ENCODE measurements at places on chromosomes 6 and 20.

DNA sequence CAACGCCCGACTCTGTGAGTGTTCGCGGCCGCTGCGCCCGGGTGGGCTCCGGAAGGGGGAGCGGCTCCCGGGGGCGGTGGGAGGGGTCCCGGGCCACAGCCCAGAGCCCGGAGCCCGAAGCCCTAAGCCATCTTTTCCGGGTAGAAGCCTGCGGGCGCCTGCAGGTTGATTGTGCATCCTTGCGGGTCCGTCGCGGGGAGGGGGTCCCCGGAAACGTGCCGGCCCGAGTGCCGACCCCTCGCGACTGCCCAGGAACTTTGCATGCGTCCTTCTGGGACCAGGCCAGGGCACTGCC, 413 bp downstream of the PTPRA start:
- no peak for DNase-seq

DNA sequence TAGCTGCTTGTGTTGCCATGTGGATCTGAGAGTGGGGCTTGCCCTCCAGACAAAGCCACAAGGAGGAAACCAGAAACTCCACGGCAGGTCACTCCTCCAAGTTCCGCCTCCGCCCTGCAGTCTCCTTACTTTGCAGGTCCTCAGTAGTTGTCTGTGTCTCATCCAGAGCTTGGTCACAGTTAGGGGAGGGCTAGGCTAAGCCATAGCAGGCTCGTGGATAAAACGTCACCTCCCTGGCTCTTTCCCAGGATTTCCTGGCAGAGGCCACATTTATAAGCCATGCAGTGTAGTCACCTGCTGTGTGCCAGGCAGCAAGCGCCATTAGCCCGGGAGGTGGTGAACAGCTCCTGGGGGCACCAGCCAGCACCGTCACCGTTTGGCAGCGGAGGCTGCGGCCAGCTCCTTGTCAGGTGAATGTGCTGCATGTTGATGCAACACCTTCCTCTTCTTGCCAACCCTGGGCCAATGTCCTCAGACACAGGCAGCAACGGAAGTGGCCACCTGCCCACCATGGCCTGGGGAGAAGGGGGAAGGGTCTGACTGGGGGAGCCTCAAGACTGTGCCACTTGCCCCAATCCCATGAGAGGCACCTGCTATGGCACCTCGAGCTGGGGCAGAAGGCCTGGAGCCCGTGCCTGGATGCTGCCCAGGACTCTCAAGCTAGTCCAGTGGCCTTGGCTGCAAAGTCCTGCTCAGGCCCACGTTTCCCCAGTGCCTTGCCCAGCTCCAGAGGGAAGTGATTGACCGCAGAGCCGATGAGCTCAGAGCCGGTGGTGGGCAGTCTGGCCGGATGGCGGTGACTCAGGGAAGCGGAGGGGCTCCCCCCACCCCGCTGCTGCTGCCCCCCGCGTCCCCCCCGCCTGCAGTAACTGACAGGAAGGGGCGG, 39.0 kb upstream of the SLCO4A1 start:
- DNase-seq, result peak; percentile 97

DNA sequence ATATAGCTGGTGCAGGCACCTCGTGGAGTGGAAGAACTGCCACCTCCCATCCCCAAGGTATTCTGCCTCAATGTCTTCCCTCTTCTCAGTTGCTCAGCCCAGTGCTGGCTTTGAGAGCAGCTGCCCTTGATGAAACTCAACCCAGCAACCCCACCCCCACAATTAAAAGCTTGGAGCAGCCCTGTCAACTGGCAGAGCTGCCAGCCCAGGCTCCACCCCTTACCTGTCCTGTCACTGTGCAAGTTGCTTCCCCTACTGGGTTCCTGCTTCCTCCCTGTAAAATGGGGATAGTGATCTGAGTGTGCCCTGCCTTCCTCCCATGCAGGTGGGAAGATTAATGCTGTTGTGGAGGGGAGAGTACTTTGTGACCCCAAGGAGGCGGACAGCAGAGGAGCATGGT, 4.5 kb downstream of the TMEM63B start:
- no peak for DNase-seq

GRCh38 chr6:166737261-166737660, 110.2 kb upstream of the RPS6KA2 start:
- DNase-seq, result no peak

DNA sequence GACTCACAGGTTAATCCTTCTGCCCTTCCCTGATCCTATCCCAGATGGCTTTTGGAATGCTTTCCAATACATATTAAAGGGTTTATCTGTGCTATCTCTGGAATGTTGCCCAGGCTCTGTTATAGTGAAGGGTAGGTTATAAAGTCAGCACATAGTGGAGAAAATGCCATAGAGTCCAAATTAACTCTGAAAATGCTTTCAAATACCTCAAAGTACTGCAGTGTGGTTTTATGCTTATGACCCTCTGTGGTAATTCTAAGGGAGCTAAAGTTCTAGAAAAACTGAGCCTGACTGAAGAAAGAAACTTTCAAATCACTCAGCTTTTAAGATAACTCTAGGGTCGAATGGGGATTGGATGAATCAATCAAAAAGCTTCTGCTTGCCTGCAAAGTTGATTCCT, 159.8 kb downstream of the PLCB1 start:
- no peak for DNase-seq

GRCh38 chr6:99873084-99873483, 120.9 kb downstream of the MCHR2 start:
- DNase-seq, result no peak

DNA sequence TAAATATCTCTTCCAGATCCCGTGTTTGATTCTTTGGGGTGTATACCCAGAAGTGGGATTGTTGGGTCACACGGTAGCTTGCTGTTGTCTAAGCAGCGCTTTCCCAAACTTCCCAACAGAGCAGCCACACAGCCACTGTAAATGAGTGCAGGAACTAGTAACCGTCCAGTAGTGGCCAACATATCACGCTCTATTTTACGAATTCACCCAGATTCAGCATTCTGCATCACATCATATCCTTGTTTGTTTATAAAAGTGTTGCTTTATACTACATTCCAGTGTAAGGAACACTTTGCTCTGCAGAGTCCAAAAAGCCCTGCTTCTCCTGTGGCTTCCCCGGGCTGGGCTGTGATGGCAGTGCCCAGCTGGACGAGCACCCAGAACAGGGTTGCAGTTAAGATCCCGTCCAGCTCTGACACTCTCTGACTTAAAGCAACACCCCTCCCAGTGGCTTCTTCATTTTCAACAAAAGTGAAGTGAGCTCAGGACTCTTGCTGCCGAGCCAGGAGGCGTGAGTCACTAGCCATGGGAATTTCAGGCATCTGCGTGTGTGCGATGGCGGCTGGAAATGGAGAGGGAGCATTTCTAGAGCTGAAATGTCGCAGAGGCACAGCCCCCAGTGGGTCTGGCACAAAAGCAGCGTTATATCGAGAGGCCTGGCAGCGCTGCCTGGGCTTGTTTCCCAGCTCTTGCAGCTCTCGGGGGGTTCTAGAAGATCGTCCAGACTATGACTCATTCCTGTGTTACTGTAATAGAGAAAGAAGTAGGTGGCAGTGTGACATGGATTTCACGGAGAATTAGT, 216.3 kb upstream of the ECI2 start:
- DNase-seq, result peak; percentile 79

GRCh38 chr6:149750136-149750609, 632 bp downstream of the PCMT1 start:
- DNase-seq, result peak; percentile 56

DNA sequence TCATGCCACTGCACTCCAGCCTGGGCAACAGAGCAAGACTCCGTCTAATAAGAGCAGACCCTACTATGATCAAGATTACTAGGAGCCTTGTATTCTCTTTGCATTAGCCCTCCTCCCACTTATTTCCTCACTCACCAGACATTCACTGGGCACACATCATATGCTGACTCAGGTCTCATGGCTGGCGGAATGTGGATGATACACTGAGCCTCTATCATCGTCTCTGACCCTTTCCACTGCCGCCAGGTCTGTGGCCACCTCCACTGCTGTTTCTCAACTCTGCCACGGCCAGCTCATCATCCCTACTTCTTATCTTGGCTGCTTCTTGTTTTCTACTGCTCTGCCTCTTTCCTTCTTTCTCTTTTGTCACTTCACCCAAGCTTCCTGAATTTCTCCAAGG, 161.0 kb downstream of the BACH2 start:
- DNase-seq, result peak; percentile 54

DNA sequence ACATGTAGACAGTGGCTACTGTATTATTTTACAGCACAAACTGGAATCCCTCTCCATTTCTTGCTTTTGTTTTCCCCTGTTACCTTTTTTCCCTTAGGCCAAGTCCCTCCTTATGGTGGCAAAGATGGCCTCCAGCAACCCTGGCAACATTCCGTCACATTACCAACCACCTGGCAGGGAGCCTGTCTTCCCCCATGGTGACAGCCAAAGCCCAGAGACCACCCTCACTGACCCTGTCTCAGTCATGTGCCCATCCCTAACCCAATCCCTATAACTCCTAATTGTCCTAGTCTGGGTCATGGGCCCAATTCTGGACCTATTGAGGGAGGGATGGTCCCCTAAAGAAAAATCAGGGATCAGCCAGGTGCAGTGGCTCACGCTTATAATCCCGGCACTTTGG, 27.6 kb downstream of the PARD6B start:
- no peak for DNase-seq

DNA sequence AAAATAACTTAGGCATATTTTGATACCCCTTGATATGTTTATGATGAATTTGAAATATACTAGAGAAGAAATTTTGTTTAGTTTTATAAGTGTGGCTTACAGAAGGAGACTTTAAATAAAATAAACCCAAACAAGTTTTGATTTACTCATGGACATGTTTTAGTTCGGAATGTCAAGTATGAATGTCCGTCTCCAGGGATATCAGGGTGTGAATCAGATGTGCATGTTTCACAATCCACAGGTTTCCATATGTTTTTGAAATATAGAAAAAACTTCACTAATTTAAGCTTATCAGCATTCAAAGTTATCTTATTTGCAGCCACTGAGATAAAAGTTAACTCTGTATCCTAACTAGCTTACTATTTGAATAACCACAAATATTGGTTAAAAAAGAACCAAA, 51.5 kb downstream of the PLCB1 start:
- DNase-seq, result no peak

DNA sequence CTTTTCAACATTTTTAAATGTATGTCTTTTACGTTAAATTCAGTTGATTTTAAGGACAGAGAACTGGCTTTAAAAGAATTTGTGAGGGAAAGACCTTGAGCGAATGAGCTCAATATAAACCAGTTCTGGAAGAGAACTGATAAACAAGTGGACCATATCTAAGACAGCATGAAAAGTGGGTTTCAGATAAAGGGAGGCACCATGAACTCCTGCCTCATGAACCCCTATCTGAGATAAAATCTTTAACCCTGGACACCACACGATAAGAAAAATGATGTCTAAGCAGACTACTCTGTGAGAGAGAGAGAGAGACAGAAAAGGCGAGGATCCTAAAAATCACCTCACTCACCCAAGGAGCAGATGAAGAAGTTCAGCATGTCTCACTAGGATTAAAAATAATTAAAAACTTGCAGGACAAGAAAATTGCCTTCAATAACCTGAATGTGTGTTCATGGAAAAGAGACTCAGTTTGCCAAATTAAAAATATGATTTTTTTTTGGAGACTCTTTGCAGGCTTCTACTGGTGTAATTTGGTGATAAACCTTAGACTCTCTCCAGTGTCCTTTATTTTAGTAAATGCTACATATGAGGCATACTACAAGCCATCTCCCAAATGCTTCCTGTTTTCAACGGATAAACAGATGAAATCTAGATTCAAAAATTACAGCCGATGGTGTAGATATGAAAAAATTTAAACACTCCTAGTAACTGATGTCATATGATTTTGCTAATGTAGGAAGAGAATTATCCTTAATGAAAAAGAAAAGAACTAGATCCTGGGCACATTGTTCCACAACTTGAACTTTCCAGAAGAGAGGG, 299.5 kb downstream of the ADGB start:
- DNase-seq, result no peak

DNA sequence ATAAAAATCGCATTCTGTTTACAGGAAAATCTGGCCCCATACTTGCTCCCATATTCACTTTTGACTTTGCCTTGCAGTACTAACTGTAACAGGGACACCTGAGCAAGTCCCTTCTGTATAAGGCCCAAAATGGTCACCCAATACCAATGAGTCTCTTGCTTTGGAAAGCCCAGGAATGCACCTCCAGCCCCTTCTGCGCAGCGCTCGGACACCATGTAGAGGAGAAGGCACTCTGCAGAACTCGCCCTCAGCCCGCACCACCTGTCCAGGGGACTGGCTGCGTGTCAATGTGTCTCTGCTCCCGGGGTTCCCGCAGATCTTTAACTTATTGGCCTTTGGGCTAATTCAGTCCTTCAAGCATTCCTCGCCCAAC, 746 bp upstream of the PRND start:
- DNase-seq, result no peak

DNA sequence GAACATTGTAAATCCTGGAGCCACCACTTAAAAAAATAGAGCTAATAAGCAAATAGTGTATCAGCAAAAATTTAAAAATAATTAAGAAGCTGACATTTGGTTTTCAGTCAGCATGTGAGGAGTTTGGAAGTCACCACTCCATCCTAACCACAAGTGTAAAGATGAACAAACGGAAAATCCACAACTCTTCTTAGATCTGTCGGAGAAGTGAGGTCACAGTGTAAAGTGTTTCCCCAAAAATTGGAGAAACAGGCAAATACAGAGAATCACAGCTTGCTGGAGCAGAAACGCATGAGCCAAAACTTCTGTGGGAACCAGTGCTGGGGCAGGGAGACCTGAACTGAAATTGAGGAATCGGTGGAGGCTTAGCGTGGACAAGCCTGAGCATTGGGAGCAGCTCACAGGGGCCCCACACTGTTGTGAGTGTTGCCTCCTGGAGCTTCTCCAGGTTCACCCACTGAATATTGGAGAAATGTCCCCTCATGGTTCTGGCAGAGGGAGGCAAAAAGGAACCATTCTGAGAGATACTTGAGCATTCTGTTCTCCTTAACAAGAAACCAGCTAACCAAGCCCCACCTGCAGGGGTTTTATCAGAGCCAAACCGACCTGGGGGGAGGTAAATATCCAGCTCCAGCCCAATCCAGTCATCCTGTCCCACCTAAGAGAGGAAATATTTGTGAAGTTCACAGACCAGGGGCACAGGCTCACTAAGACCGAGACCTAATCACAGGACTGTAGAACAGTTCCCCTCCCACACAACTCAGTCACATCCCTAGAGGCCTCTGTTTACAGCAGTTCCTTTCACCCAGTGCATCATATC, 192.0 kb downstream of the ERMARD start:
- no peak for DNase-seq

GRCh38 chr20:44573501-44573869, 8.9 kb upstream of the PKIG start:
- DNase-seq, result no peak

GRCh38 chr6:94341173-94341572, 921.8 kb upstream of the EPHA7 start:
- DNase-seq, result no peak
